Placental epithelial cell (primary cell): ENCODE measurements at places on chromosomes 4 and X. TPM values are rescaled to one million over a fixed set of nuclear protein-coding genes. Genes with fewer than 3 reads are reported as not detected.

NWD2 gene
- total RNA-seq, result under 0.01 TPM in 2 replicates

LAMTOR3 gene
- total RNA-seq, result 27.9 and 56.1 TPM in 2 replicates

ASB5 gene
- not detected in 2 replicates for total RNA-seq

ANTXR2 gene
- 20.2 and 26.3 TPM in 2 replicates for total RNA-seq

S100G gene
- total RNA-seq, result not detected in 2 replicates

NUDT10 gene
- total RNA-seq, result 0.39 TPM in 1 of 2 replicates, not detected in the other

CWH43 gene
- not detected in 2 replicates for total RNA-seq

BGN gene
- total RNA-seq, result 0.11 and 0.39 TPM in 2 replicates

PRSS12 gene
- total RNA-seq, result under 0.01 TPM in 1 of 2 replicates, not detected in the other

SLC9A6 gene
- total RNA-seq, result 16.9 and 21.9 TPM in 2 replicates

ARL9 gene
- total RNA-seq, result under 0.01 and 0.22 TPM in 2 replicates

TMEM31 gene
- 0.39 TPM in 1 of 2 replicates, not detected in the other for total RNA-seq

USP17L17 gene
- total RNA-seq, result not detected in 2 replicates

AADAT gene
- 13.0 and 18.8 TPM in 2 replicates for total RNA-seq

F8A2 gene
- not detected in 2 replicates for total RNA-seq

CD40LG gene
- not detected in 2 replicates for total RNA-seq

MAML3 gene
- total RNA-seq, result 0.43 and 1.2 TPM in 2 replicates

CHIC2 gene
- 87.6 and 168 TPM in 2 replicates for total RNA-seq

VBP1 gene
- total RNA-seq, result 24.3 and 46.4 TPM in 2 replicates

PABPC4L gene
- 2.0 and 2.6 TPM in 2 replicates for total RNA-seq

AMBN gene
- total RNA-seq, result not detected in 2 replicates

TMPRSS11B gene
- total RNA-seq, result 1.2 and 1.4 TPM in 2 replicates

ZNF185 gene
- total RNA-seq, result 36.5 and 76.3 TPM in 2 replicates

GATA1 gene
- total RNA-seq, result not detected in 2 replicates

ADH1A gene
- total RNA-seq, result not detected in 2 replicates

SRPX2 gene
- total RNA-seq, result 14.1 and 21.9 TPM in 2 replicates

KLKB1 gene
- not detected in 2 replicates for total RNA-seq

ITGB1BP2 gene
- 0.98 and 3.1 TPM in 2 replicates for total RNA-seq

PLAC8 gene
- total RNA-seq, result 80.9 and 258 TPM in 2 replicates

SSX3 gene
- total RNA-seq, result not detected in 2 replicates

PRRG3 gene
- total RNA-seq, result not detected in 2 replicates

PDGFRA gene
- total RNA-seq, result 0.76 and 2.0 TPM in 2 replicates

FAM114A1 gene
- total RNA-seq, result 395 and 414 TPM in 2 replicates

MAGEA9 gene
- not detected in 2 replicates for total RNA-seq

PPP1R2C gene
- not detected in 2 replicates for total RNA-seq

RAI2 gene
- total RNA-seq, result not detected in 2 replicates

TSC22D3 gene
- total RNA-seq, result 64.2 and 97.0 TPM in 2 replicates

EVC2 gene
- total RNA-seq, result 9.8 and 13.0 TPM in 2 replicates

DOK7 gene
- total RNA-seq, result not detected in 2 replicates

GABRB1 gene
- under 0.01 and 0.11 TPM in 2 replicates for total RNA-seq

BLTP1 gene
- 95.0 and 104 TPM in 2 replicates for total RNA-seq

MTNR1A gene
- total RNA-seq, result not detected in 2 replicates

NAP1L3 gene
- total RNA-seq, result 20.8 and 24.3 TPM in 2 replicates

MAGEB2 gene
- total RNA-seq, result not detected in 2 replicates

TMEM131L gene
- 5.1 and 5.9 TPM in 2 replicates for total RNA-seq

SUPT20HL1 gene
- not detected in 2 replicates for total RNA-seq

TRIM2 gene
- total RNA-seq, result 36.7 and 44.8 TPM in 2 replicates

MXRA5 gene
- 4.6 and 58.1 TPM in 2 replicates for total RNA-seq

PPARGC1A gene
- total RNA-seq, result under 0.01 and 0.11 TPM in 2 replicates

XAGE2 gene
- 23.6 and 27.9 TPM in 2 replicates for total RNA-seq

FAAH2 gene
- under 0.01 and 0.11 TPM in 2 replicates for total RNA-seq

TMEM47 gene
- 3.5 and 4.3 TPM in 2 replicates for total RNA-seq

AGA gene
- total RNA-seq, result 5.9 and 10.6 TPM in 2 replicates

PDLIM3 gene
- total RNA-seq, result not detected in 2 replicates

GPRASP3 gene
- total RNA-seq, result 2.1 and 3.9 TPM in 2 replicates

HS6ST2 gene
- total RNA-seq, result not detected in 2 replicates

TMEM255A gene
- under 0.01 and 0.33 TPM in 2 replicates for total RNA-seq
